A172 (cell line): ENCODE measurements at places on chromosomes 3 and 15. TPM values are rescaled to one million over a fixed set of nuclear protein-coding genes. Genes with fewer than 3 reads are reported as not detected.

DNA sequence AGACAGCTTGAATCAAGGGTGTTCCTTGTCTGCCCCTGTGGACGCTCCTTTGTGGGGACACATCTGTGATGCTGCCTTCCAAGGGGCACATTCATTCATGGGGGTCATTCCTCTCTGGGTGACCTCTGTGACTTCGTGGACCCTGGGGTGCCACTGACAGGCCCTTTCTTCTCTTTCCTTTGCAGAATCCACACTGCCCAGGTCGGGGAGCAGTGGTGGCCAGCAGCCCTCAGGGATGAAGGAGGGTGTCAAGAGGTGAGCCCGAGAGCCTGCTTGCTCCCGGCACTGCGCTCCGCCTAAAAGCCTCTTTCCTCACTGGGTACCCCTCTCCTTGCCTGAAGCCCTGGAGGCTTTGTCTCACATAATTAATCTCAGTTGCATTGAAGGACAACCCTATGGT is 26.3 kb downstream of the CHCHD6 start:
- DNase-seq: no peak

GRCh38 chr3:161296814-161297213 is 74.5 kb downstream of the SPTSSB start:
- no peak for DNase-seq

GRCh38 chr3:179973931-179974361 is 62.8 kb downstream of the PEX5L start:
- DNase-seq: peak; percentile 10

MLH1 gene
- total RNA-seq: 82.6 and 111 TPM in 2 replicates

COLQ gene
- not detected in 2 replicates for total RNA-seq

TRNT1 gene
- total RNA-seq: 27.6 and 30.3 TPM in 2 replicates
